ENCODE measurements at places on chromosomes 2 and 18. TPM values are rescaled to one million over a fixed set of nuclear protein-coding genes. Genes with fewer than 3 reads are reported as not detected.

Gene ABCA12
- total RNA-seq: not detected

Gene TMEM87B
- total RNA-seq: 44.9 TPM

Gene ERBB4
- total RNA-seq: under 0.01 TPM

Gene PSMA8
- not detected for total RNA-seq

Gene POTEI
- not detected for total RNA-seq

Gene RAB6D
- not detected for total RNA-seq

Measured in uterine smooth muscle cell (primary cell).